Heart right ventricle (tissue), 16 donors: ENCODE measurements at places on chromosomes 7 and 10. TPM values are rescaled to one million over a fixed set of nuclear protein-coding genes. Genes with fewer than 3 reads are reported as not detected.

The NEUROG3 gene
- not detected for total RNA-seq

GRCh38 chr10:19325581-19325980, 277.0 kb downstream of the MALRD1 start:
- no peak for DNase-seq

GRCh38 chr10:33565231-33565630, 230.8 kb upstream of the NRP1 start:
- no peak for DNase-seq

- no peak for DNase-seq
Measured at GRCh38 chr10:66931340-66931948, 5.6 kb downstream of the LRRTM3 start.
